ENCODE measurements at places on chromosomes 3 and 15. TPM values are rescaled to one million over a fixed set of nuclear protein-coding genes. Genes with fewer than 3 reads are reported as not detected.

GOLGA8M gene
- total RNA-seq, result 4.9 TPM

DYNLT2B gene
- total RNA-seq, result 7.3 TPM

STARD5 gene
- 7.1 TPM for total RNA-seq

AQP9 gene
- total RNA-seq, result not detected

ISL2 gene
- not detected for total RNA-seq

MELTF gene
- 3.3 TPM for total RNA-seq

TGM4 gene
- total RNA-seq, result not detected

CHAC1 gene
- total RNA-seq, result 2.7 TPM

AHSG gene
- total RNA-seq, result not detected

All from tibial nerve (tissue), 4 donors.